ENCODE measurements at places on chromosomes 13 and 19.
A peak's percentile ranks its signal among the peaks of the same experiment; 100 is the strongest.

DNA sequence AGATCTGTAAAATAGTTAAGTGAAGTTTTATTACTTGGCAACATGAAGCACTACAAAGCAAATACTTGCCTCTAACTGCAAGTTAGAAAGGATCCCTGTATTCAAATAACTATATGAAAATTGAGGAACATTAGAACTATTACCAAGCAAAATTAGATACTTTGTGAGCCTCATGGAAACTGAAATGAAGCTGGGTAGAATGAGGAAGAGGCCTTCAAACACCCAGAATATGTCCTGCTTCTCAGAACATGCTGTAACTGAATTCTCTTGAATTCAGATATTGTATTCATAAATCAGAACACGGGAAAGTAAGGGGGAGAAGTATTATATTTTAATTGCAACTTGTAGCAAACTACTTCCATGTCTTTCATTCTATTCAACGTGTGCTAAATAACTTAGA lies 947.9 kb downstream of the PCDH17 start:
- DNase-seq = no peak

GRCh38 chr13:101649488-101650126 lies 197.1 kb downstream of the ITGBL1 start:
- no peak for DNase-seq

GRCh38 chr13:80757694-80758093 lies 416.8 kb upstream of the SPRY2 start:
- DNase-seq = no peak

- DNase-seq = no peak
These were observed 64.6 kb upstream of the KL start for GRCh38 chr13:32951580-32951979.

GRCh38 chr19:36377541-36378178 lies 1.3 kb downstream of the ZFP14 start:
- no peak for DNase-seq

- DNase-seq = no peak
These were observed 311.3 kb downstream of the DLEU7 start for GRCh38 chr13:50531917-50532899.

DNA sequence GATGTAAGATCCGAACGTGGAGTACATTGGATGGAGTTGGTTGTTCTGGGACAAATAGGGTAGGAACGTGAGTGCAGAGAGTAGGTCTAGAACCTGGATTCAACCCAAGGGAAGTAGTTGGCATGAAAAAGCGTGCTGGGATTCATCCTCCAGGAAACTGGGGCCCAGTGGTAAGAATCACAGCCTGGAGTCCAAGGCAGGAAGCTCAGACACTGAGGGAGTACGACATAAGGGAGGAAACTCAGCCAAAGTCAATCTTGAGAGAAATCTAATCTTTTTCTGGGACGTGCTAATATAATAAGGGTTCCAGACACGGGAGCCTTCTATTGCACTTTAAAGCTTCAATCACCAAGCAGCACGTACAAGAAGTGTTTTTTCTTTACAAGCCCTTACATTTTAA lies 46.4 kb downstream of the DLEU7 start:
- DNase-seq = no peak

DNA sequence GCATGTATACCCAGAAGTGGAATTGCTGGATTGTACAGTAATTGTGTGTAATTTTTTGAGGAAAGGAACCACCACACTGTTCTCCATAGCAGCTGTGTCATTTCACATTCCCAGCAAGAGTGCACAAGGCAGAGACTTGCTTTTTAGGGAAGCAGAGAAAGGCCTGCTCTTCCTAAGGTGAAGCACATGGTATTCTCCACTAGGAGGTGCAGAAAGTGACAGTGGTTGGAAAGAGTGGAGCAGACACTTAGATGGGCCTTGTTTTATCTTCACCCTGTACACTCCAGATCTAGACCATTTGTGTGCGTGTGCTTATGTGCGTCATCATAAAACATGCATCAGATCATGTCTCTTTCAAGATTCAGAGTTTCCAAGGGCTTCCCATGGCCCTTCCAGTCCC lies 35.0 kb downstream of the FAM124A start:
- no peak for DNase-seq

DNA sequence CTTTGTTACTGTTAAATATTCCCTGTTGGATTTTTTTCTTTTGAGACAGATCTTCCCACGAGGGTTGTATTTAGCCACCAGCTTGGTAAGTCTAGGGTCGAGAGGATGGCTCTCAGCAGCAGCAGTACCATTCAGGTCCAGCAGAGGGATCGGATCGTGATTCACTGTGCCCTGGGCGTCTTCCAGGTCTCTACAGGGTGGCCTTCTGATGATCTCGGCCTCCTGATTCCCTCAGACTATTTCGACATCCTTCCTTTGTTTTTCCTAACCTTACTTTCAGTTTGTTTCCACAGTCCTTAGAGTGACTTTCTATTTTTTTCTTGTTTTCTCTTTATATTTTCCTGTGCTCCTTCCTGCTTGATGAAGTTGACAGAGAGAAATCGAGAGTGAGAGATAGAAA lies 1436.9 kb downstream of the UQCRFS1 start:
- DNase-seq = no peak

DNA sequence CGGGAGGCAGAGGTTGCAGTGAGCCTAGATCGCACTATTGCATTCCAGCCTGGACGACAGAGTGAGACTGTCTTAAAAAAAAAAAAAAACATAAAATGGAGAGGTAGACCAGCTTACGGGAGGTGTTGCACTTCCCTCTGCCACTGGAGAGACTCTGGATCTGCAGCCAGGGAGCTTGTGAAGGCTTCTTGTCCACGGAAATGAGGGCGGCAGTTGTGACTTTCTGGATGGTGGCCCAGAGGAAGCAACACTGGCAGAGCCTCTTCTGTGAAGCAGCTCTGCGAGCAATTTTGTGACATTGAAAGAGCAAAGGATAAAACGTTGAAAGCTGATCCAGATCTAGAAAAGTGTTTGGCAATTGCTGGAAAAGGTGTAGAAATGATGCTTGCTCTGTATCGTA lies 10.4 kb downstream of the SPINT2 start:
- no peak for DNase-seq

DNA sequence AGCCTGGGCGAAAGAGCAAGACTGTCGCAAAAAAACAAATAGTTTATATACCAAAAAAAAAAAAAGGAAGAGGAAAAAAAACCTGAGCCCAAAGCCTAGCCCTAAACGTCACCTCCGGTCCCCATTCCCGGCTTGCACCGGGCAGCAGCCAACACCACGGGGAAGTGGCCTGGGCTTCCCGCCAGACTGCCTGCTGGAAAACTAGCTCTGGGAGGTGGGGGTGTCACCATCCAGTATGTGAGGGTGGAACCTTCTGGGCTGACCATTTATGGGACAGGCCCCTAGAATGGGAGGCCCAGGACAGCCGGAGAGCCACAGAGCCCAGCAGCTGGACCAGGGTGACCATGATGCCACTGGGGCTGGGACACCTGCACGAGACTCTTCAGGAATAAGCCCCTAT lies 37.3 kb downstream of the IL12RB1 start:
- no peak for DNase-seq

DNA sequence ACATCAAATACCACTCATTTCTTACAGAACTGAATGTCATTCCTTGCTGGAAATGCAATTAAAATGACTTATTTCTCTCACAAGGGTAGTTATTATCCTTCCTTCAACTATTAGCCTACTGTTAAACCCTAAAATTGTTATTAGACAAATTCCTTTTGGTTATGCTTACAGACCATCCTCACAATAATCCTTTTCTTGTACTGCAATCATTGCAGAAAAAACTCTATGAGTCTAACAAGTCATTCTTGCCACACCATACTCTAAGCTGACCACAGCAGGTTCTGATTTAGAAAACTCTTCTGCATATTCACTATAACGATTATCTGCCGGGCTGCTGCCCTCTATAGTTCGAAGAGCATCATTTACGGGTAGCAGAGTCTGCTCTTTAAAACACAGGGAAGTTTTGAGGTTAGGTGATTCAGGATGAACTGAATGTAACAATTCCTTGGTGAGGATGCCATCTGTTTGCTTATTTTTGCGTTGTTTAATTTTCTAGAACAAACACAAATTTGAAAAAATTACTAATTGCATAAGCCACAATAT lies 38.2 kb downstream of the MTMR6 start:
- no peak for DNase-seq

DNA sequence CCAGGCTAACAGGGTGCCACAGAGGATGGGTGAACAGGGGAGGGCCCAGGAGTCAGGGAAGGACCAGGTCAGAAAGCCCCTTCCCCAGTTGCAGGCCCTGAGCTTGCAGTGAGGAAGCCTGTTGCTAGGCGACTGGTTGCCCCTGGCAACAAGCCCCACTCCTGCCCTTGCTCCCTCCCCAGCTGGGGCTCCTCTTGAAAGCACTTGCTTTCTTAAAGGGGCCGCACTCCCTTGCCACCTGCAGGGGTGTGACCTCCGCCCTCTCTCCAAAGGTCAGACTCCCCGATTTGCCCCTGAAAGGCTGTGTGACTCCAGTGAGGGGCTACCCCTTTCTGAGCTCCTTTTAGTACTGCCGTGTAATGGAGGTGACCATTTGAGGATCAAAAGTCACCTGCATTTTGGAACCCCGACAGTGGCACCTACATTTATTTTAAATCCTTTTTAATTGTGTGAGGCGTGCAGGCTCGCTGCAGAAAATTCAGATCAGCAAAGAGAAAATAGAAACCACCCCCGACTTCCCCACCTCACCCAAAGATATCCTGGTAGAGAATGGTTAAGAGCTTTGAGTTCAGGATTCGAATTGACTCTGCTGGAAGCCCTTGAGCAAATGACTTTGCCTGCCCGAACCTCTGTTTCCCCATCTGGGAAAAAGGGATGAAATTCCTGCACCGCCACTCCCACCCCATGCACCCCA lies 4.8 kb downstream of the FCHO1 start:
- DNase-seq = peak; percentile 56

- DNase-seq = peak; percentile 80
These were observed 19.3 kb downstream of the GNA15 start for GRCh38 chr19:3154957-3155736.

DNA sequence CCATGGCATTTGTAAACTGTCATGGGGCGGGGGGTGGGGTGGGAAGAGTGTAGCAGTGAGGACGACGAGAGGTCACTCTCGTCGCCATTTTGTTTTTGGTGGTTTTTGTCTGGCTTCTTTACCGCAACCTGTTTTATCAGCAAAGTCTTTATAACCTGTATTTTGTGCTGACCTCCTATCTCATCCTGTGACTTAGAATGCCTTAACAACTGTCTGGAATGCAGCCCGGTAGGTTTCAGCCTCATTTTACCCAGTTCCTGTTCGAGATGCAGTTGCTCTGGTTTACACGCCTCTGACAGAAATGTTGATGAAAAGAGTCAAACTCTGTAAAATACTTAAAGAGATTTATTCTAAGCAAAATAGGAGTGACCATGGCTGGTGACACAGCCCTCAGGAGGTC lies 852.0 kb downstream of the DACH1 start:
- DNase-seq = no peak

DNA sequence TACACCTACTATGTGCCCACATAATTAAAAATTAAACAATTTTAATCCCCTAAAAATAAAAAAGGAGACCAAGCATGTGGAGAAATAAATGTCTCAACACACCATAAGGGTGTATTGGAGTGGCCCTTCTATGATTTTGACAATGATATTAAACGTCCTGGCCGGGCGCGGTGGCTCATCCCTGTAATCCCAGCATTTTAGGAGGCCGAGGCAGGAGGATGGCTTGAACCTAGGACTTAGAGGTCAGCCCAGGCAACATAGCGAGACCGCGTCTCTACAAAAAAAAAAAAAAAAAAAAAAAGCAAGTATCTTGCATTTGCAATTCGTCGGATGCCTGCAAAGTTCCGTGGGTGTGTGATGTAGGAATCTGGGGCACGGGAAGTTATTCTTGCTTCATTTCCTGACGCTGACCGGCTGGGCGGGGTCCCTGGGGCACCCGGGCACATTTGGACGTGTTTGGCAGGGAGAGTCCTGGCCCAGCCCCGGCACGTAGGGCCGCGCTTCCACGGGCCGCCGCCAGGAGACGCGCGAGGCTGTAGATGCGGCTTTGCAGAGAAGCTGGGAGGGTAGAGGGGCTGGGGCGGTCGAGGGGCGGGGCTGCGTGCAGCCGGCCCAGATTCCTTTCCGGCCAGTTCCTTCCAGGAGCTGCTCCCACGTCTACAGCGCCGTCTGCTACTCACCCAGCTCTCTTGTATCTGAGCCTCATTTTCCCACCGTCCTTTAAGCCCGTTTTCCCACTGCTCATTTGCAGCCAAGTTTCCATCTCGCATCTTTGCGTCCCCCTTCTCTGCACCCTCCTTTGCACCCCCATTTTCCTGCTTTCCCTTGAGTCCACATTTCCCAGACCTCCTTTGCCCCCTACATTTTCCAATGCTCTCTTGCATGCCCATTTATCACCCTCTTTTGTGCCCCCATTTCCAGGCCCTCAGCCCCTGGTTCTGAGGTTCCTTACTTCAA lies 2.2 kb upstream of the TSPAN16 start:
- DNase-seq = peak; percentile 89

- no peak for DNase-seq
These were observed 5.3 kb downstream of the GZMM start for GRCh38 chr19:548886-549830.

DNA sequence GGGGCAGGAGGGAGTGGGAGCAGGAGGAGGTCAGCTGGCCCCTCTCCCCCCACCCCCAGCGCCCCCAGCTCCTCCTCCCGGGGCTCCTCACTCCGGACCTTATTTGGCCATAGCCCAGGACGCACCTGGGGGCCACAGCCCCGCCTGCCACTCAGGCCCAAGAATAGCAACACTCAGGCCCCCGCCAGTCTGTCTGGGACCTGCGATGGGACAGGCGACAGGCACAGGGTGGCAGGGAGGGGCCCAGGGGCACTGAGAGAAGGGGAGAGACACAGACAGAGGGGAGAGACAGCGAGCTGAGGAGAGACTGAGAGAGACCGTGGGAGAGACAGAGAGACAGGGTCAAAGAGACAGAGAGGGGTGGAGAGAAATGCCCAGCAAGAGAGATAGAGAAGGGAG lies 10.2 kb downstream of the JOSD2 start:
- no peak for DNase-seq

- DNase-seq = no peak
These were observed 67.5 kb downstream of the CHST8 start for GRCh38 chr19:33689138-33689746.

GRCh38 chr13:30032263-30032662 lies 181.8 kb upstream of the UBL3 start:
- no peak for DNase-seq

GRCh38 chr13:97460004-97460775 lies 26.2 kb downstream of the RAP2A start:
- no peak for DNase-seq

GRCh38 chr19:35214766-35215422 lies 13.6 kb downstream of the FAM187B start:
- peak; percentile 14 for DNase-seq

DNA sequence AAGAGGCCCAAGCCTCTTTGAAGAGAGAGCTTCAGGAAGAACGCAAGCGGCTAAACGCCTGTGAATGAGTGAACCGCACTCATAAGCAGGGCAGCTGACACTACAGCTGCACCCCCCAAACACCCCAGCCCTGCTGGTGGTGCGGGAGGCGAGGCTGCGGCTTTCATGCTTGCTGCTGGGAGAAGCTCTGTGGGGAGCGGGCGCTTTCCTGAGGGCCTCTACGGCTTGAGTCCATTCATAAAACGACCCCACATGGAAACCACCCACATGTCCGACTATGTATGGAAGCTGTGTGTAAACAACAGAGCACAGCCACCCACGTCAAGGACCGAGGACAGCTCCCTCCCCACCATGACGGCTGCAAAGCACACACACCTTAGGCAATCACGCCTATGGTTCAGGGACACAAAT lies 5.5 kb downstream of the AP3D1 start:
- no peak for DNase-seq

GRCh38 chr19:1116726-1117581 lies 13.2 kb downstream of the GPX4 start:
- no peak for DNase-seq

GRCh38 chr13:97280478-97280877 lies 58.3 kb downstream of the MBNL2 start:
- DNase-seq = no peak

- no peak for DNase-seq
These were observed 154.2 kb downstream of the LHFPL6 start for GRCh38 chr13:39448834-39449233.

All from activated T-cell treated with anti-CD3 and anti-CD28 coated beads, Interleukin-2, amount 50 U/mL, for 24 hours (primary cell).